ENCODE measurements at places on chromosomes 16 and 17. TPM values are rescaled to one million over a fixed set of nuclear protein-coding genes. Genes with fewer than 3 reads are reported as not detected.

The UBE2I gene
- total RNA-seq, result 53.6 TPM

The TEX14 gene
- not detected for total RNA-seq

The CCDC78 gene
- 0.12 TPM for total RNA-seq

The KRTAP2-3 gene
- not detected for total RNA-seq

The ACSM5 gene
- not detected for total RNA-seq

The PERCC1 gene
- not detected for total RNA-seq

The CLEC10A gene
- not detected for total RNA-seq

The YPEL2 gene
- total RNA-seq, result 1.5 TPM

Data from RPMI7951 (cell line).